Right ventricle myocardium inferior (tissue), 1 donor: ENCODE measurements at places on chromosomes 1 and 21.

GRCh38 chr1:162397039-162397448 is 14.9 kb downstream of the SH2D1B start:
- no peak for DNase-seq

- peak; percentile 94 for DNase-seq
These were observed at the start of gene DNAJC11 for GRCh38 chr1:6701437-6702153. TSS of gene DNAJC11 (minus strand) at chr1:6701816. CDS start at chr1:6701800, 16 bp downstream.

DNA sequence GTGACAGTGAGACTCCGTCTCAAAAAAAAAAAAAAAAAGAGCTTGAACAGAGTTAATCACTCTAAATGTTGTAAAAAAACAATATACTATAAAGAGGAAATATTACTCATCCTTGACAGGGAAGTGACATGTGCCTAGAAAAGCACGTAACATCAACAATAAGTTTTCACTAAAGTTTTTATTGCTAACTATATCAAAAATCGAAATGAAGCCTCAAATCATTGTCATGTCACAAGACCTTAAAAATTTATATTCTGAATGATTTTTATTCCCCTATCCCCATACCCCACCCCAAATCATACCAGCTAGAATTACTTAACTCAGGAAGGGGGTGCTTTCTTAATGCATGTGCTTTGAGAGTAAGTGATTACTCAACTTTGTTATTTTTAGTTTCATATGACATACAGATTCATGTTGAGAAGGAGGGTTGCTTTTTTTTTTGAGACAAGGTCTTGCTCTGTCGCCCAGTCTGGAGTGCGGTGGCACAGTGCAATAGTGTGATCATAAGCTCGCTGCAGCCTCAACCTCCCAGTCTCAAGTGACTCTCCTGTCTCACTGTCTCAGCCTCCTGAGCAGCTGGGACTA is 53.6 kb upstream of the MUTYH start:
- DNase-seq, result peak; percentile 68

GRCh38 chr21:45341261-45341660 is 53.6 kb upstream of the POFUT2 start:
- peak; percentile 40 for DNase-seq

DNA sequence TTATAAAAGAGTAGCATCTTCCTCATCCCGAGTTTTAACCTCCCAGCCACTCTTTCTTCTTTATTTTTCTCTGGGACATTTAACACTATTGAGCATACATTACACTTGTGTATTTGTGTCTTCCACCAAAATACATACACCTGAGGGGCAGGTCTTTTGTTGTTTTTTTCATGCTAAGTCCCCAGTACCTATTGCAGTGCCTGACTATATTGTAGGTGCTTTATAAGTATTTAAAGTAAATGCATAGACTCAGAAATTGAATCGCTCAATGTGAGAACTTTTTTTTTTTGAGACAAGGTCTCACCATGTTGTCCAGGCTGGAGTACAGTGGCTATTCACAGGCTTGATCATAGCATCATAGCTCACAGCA is 7.8 kb upstream of the SEMA4A start:
- DNase-seq, result no peak

DNA sequence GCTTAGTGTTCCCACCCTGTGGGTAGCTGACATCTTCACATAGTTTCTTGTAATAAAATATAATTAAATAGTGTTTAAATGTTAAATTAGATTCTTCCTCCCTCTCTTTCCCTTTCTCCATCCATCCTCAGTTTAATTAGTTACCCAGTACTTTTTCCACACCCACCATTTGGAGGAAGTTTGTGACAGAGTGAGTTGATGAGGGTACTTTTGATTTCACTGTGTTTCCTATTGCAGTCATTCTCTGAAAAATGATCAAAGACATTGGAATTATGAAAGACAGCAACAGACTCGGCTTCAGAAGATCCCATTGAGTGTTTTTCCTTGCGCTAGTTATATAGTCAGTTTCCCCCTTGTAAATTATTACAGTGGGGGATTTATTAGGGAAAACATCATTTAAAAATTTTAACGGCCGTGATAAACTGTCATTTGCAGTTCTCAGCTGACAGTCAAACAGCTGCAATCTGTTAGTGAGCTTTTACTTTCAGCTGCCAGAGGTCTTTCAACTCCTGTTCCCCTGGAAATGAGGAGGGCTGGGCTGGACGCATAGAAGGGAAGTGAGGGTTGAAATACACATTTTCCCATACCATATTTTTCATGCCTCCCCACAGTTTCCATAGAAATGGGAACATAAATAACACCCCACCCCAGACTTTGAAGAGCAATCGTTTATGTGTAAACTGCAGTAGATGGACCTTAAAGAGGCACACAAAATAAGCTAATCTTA is 61.3 kb upstream of the CACYBP start:
- no peak for DNase-seq

DNA sequence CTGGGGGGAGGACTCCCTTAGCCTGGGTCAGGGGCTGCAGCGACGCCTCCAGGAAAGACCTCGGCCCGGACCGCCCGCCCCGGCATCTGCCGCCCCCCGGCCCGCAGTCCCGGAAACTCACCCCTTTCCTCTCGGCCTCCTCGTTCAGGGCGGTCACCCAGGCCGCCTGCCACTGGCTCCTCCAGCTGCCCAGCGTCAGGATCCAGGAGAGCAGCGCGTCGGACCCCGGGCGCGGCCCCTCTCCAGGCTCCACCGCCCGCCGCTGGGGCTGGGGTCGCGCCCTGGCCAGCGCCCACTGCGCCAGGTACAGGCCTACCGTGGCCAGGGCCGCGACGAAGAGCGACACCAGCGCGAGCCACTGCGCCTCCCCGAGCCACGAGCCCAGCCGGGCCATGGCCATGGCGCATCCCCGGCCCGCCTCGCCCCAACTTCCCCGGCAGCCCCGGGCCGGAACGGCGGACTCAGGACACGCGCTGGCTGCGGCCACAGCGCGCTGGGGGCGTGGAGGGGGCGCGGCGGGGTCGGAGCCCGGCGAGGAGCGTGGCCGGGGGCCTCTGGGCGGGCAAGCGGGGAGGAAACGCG is 478 bp downstream of the C2CD2 start:
- DNase-seq, result no peak

DNA sequence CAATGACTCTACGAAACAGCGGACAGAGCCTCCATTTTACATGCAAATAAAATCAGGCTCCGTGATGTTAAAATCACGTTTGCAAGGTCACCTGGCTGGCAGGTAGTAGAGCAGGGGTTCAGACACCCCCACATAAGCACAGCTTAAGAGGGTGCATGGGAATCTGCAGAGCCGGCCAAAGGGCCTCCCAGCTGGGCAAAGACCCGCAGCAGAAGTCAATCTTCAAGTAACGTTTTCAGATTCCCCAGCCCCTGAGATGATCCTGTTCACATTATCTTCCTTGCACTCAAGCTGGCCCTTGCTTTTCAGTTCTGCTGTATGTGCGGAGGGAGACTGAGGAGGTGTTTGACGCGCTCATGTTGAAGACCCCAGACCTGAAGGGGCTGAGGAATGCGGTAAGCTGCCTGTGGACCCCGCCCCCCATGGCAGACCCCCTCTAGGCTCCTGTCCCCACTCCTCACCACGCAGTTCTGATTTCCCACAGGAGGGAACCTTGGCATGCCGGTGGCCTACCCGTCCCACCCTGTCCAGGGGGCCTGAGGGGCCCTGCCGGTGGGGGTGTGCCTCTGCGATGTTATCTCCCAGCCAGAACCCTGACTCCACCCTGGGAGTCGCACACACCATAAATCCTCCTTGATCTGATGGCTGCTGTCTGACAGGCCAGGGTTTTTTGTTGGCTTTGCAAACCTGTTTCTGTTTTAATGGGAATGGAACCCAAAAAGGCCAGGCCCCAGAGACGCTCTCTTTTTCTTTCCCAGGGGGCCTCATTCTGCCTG is 28.2 kb downstream of the GRHL3 start:
- peak; percentile 35 for DNase-seq

DNA sequence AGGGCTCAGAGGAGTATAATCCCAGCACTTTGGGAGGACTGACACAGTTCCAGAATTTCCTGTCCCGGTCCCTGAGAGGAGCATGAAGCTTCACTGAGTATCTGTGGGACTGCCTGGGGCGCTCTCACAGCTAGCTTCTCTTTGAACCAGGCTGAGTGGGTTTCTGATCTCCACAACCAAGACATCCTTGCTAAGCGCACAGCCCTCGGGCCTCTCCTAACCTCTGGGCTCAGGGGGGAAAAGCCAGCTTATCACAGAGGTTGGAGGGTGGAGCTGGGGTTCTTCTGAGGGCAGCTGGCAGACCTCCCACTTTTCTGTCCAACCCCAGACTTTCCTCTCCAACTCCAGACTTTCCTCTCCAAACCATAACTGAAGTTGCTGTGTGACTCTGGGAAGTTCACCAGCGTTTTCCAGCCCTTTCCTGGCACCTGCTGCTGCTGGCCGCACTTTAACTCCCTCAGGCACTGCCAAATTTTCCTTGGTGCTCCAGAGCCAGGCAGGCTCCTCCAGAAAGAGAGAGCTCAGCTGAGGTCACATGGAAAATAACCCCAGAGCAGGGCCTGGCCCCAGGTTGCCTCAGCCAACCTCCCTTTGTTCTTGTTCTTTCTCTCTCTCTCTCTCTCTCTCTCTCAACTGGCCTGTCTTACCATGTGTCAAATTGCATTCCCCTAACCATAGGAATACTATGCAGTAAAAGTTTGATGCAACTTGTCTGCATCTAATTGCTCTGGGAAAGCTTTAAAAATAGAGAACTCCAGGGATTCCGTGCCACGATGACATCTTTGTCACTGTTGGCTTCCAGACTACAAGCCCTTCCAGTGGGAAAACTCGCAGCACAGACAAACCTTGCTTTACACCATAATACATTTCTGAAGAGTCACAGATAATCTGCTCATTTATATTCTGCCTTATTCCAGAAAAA is 49.5 kb downstream of the OLFML2B start:
- DNase-seq, result no peak

DNA sequence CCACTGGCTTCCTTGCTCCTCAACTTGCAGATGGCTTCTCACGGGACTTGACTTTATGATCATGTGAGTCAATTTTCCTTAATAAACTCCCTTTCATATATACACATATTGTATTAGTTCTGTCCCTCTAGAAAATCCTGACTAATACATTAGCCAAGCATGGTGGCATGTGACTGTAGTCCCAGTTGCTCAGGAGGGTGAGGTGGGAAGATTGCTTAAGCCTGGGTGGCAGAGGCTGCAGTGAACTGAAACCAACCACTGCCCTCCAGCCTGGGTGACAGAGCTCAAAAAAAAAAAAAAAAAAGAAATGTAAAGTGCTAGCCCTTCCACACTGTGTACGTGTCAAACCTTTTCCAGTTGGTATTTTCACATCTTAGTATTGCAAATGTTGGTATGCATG is 857.0 kb downstream of the LTN1 start:
- no peak for DNase-seq

- no peak for DNase-seq
These were observed 111.3 kb upstream of the CSF3R start for GRCh38 chr1:36594023-36594422.

- no peak for DNase-seq
These were observed 10.4 kb downstream of the ZBTB7B start for GRCh38 chr1:155012776-155013602.

DNA sequence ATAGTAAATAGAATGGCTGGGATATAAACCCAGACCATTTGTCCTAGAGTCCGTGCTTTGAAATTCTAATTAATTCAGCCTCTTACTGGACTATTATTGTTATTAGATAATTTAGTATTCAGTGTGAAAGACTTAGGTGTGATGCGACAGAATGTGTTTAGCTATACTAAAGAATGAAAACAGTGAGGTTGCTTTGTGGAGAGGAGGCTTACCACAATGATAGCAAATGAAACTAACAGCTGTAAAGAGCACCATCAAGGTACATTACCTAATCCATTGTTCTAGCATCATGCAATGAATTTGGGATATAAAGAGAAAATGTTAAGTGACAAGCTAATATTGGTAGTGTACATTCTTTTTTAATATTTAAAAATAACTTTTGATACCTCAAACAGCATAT is 911.1 kb downstream of the KCNT2 start:
- DNase-seq, result no peak

GRCh38 chr21:36852864-36853263 is 113.6 kb downstream of the HLCS start:
- no peak for DNase-seq

DNA sequence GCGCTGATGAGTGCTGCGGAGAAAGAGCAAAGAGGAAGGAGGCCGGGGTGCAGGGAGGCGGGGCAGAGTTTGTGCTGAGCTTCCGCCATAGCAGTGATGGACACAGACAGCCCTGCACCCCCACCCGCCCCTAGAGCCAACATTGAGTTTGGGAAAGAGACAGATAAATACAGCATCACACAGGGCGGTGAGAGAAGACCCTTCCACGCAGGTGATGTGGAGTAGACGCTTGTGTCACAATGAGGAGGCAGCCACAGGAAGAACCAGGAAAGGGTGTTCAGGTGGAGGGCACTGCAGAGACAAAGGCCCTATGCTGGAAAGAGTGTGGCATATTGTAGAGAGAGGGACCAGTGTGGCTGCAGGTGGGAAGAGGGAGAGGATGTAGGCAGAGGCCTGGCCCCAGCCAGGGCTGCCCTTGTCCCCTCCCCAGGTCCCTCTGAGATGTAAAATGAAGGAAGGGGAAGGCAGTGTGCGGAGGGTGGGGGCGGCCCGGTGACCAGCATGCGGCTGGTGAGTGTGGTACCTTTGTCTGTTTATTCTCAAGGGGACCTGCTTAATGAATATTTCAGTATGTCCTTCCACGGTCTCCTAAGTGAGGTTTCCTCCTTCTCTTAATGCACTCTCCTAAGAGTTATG is 194.4 kb upstream of the TMEM51 start:
- DNase-seq, result no peak

GRCh38 chr1:21736876-21737275 is 46.1 kb downstream of the USP48 start:
- no peak for DNase-seq

GRCh38 chr1:97384294-97384968 is 536.4 kb downstream of the DPYD start:
- DNase-seq, result no peak

GRCh38 chr1:55245781-55246180 is 30.6 kb upstream of the USP24 start:
- no peak for DNase-seq

- no peak for DNase-seq
These were observed 139.1 kb upstream of the ZNHIT6 start for GRCh38 chr1:85847356-85847755.

DNA sequence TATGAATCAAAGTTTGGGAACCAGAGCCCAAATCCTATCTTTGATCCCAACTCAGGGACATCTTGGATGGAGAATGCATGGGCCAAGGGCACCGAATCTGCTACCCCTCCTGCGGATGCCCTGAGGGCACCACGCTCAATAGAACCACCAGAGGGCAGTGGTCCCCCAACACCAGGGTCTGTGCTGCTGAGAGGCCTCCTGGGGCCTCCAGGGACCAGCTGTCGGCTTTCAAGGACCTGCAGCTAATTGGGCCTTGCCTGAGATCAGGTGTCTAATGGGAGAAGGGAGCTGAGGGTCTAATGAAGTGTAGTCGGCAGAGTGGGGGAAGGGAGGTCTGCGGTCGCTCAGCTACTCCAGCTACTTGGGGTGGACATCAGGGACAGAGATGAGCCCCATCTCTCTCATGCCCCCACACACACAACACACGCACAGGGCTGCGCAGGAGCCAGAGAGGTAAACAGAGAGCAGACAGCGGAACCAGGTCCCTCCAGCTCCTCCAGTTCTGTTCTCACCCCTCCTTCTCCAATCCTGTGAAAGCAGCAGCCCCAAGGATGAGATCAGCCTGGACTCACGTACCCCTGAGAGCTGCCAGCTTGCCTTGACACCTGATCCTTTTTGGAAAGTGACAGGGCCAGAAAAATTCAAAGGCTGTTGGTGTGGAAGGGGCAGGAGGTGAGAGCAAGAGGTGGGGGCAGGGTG is 34.9 kb upstream of the PPP1R15B start:
- no peak for DNase-seq

GRCh38 chr1:53889304-53890298 is at the start of gene YIPF1:
TSS of gene YIPF1 (minus strand) at chr1:53889797. CDS start at chr1:53888937, 860 bp downstream.
- peak; percentile 96 for DNase-seq
